ENCODE measurements at places on chromosomes 4 and X.

- DNase-seq = no peak
These were observed 47.5 kb downstream of the ATG4A start for GRCh38 chrX:108138814-108139702.

- DNase-seq = no peak
These were observed 21.6 kb downstream of the SH3KBP1 start for GRCh38 chrX:19865567-19866363.

GRCh38 chr4:18578307-18578706, 556.8 kb upstream of the LCORL start:
- DNase-seq = no peak

GRCh38 chr4:1204828-1205585, 32.6 kb upstream of the SPON2 start:
- no peak for DNase-seq

- DNase-seq = peak; percentile 94
These were observed 94.7 kb downstream of the SEL1L3 start for GRCh38 chr4:25767877-25768725.

DNA sequence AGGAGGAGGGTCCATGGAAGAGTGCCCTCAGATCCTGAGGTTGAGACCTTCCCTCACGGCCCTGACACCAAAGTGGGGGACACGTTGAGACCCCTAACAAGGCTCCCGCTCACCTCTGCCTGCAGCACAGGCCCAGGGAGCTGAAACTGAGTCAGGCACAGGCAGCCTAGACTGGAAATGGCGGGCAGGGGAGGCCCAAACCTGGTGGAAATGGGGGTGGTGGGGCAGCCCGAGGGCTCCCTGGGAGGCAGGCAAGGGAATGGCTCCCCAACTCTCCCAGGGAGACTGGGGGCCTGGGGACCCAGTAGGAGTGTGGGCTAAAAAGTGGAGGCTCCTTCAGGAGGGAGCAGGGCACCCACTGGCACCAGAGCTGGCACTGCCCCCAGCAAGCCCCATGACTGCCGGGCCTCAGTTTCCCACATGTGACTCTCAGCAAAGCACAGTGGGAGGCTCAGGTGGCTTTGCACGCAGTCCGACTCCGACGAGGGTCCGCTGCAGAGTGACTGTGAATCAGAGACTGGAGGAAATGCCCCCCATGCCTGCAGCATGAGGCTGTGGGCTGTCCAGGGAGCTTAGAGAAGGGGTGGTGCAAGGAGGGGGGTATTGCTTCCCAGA, 5.9 kb downstream of the NKX1-1 start:
- DNase-seq = no peak

DNA sequence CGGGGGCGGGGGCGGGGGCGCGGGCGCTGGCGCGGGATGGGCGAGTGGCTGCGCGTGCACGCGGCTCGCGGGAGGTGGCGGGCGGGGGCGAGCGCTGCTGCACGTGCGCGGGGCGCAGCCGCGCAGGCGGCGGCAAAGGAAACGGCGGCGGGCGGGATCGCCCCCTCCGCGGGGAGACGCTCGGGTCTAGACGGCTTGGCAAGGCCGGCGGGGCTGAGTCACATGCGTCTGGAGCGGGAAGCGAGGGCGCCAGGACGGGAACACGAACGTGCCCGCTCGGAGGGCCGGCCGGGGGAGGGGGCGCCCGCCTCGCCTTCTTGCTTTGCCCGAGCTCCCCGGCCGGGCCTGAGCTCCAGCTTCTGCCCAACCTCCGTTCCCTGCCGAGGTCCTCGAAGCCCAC, 4.3 kb upstream of the HAUS7 start:
- peak; percentile 71 for DNase-seq

DNA sequence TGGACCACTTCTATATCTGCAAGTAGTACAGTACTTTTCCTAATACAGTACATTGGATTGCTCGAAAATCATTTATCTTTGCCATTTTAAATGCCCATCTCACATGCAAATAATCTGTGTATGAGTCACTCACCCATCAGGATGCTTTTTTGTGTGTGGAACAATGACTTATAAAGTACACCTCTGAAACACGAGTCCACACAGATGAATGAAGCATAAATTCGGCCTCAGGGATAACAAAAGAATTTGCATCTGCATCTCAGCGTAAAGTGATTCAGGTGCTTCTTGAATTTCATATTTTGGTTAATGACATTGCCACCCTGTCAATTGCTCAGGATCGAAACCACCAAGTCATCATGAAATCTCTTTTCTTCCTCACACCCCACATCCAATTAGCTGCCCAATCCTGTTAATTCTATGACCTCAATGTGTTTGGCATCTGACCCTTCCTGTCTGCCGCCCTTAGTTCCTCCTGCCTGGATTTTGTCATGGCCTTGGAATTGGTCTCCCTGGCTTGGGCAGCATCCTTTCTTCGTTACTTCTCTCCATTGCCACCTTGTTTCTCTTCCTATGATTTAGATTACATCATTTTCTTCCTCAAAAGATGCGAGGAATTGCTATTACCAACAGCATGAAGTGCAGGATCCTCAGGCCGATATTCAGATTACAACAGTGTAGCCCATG, 161.6 kb upstream of the MID1 start:
- DNase-seq = no peak

- no peak for DNase-seq
These were observed 135.2 kb upstream of the RASGEF1B start for GRCh38 chr4:81606801-81607501.

- DNase-seq = no peak
These were observed 24.0 kb downstream of the TECRL start for GRCh38 chr4:64385220-64385619.

DNA sequence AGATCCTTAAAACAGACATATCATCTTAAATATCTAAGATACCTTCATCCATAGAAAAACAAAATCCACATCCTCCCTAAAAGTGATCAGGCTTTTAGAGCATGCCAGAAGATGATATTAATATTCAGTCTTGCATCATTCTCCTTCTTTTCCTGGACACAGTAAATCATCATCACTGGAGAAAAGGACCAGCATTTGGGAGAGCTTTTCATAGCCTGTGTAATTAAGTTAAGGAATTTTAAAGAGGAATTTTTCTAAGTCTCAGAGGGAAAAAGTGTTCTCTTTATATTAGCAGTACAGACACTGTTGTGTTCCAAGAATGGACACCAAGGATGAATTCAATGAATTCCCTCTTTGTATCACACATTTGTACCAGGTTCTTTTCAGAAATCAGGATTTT, 696 bp downstream of the SCRG1 start:
- no peak for DNase-seq

GRCh38 chr4:742096-742741, 36.6 kb downstream of the PCGF3 start:
- DNase-seq = no peak

GRCh38 chr4:35943606-35944005, 300.7 kb downstream of the ARAP2 start:
- no peak for DNase-seq

DNA sequence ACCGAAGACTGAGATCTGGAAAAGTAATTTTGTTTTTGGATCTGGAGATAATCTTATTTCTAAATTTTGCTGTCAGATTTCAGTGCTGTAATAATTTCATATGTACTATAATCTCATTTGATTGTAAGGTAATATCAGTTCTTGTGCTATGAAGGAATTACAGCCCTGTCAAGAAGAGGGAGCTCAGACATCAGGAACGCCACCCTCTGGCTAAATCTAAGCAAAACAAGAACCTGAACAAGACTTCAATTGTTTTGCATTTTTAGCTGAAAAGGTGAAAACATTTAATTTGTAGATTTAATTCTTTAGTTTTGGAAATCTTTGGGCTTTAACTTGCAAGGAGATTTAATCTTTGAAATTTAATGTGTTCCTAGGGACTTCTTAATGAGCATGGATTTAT, 525.4 kb upstream of the HS3ST1 start:
- DNase-seq = peak; percentile 48

DNA sequence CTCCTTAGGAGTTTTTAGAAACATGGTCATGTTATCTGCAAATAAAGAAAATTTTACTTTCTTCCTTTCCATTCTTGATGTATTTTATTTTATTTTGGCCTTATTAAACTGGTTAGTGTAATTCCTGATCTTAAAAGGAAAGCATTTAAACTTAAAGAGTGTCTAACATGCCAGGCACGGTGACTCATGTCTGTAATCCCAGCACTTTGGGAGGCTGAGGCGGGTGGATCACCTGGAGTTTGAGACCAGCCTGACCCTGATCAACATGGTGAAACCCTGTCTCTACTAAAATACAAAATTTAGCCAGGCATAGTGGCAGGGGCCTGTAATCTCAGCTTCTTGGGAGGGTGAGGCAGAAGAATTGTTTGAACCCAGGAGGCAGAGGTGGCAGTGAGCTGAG, 281.3 kb downstream of the PTTG2 start:
- no peak for DNase-seq

GRCh38 chr4:1348014-1348513, 1.1 kb downstream of the UVSSA start:
- DNase-seq = no peak

DNA sequence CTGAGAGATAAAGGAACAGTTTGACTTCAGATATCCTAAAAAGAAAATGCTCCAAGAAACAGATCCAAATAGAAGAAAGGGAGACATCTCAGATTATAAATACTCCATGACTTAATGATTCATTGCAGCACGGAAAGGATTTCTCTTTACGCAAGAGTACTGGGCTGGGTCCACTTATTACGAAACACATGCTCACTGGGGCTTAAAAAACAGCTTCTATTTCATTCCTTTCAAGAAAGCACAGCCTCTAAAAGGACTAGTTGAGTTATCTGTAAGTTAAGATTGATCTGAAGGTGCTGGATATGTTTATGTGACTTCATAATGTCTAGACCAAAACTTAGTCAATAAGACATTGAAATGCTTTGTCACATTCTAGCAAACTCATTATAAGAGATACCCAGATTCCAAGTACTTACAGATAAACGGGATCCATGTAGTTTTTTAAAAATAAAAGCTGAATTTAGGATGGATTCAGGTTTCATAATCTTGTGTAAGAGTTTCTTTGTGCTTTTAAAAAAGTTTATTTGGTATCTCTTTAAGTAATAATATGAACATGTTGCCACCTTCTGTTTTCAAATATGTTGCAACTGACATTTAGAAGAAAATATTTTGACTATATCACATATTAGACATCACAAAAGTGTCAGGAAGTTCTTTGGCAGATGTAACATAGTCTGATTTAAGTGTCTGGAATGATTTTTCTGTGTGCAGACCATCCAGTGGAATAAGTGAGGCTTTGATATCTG, 109.5 kb upstream of the MYOZ2 start:
- no peak for DNase-seq

DNA sequence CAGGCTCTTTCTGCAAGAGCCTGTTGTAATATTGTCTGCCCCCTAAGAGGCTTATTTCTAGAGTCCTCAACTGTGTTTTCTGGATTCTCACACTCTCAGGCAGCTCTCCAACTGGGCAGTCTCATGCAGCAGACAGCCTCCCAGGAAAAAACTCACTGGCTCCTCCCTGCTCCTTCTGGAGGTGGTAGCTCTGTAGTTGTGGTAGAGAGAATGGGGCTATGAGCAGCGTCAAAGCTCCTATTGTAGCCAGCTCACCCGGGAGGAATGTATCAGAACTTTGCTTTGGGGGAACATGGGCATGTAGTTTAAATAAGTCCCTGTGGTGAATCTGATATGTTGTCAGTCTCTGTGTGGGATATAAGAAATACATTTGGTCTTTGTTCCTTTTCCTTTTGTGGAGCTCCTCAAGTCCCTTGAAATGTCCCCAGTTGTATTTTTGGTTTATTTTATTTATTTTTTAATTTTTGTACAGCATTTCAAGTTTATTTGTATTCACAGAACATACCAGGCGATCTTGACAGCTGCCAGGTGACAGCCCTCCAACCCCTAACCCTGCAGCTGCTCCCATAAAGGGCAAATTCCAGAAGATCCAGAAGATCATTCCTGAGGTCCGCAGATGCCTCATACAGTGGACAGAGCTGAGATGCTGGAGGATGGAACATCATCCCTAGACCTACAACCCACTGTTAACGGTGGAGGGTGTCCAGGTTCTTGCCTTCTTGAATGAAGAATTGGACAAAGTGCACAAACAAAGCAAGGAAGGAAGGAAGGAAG, 45.7 kb downstream of the TRIM61 start:
- DNase-seq = no peak

- DNase-seq = no peak
These were observed 79.4 kb downstream of the SLC10A6 start for GRCh38 chr4:86769794-86770193.

DNA sequence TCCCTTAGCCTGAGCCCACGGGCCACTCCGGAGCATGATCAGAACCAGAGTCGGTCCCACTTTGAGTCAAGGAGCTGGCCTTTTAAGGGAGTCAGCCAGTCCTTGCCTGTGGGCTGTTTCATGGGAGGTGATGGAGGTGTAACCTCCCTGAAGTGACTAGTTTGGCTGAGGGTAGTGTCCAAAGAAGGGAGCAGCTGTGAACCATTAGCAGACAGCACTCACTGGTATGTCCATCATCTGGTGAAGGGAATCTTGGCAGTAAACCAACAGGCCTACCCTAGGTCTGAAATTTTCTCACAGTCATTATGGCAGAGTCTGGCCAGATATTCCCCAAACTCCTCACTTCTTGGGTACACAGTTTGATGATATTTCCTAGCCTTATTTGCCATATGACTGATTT, 12.3 kb upstream of the REPS2 start:
- no peak for DNase-seq

DNA sequence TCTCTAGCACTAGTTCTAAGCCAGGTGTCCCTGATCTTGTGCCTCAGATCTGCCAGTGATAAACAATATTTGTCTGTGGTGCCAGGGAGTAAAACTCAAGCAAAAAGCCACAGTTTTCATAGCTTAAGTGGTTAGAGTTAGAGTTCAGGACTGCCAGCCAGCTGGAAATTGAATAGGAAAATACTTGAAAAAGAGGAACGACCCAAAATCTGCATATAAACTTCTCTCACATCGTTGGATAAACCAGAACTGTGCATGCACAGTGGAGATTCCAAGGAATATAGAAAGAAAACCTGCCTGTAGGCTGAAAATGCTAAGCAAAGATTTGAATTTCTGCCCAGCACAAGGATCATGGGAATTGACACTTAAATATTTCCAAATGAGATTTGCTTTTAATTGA, 35.0 kb upstream of the GNPDA2 start:
- DNase-seq = no peak

- no peak for DNase-seq
These were observed 159.8 kb upstream of the JADE1 start for GRCh38 chr4:128649575-128650205.

Data from eye (tissue), 1 donor.